ENCODE measurements at places on chromosomes 1 and 21.

GRCh38 chr1:9311029-9311428 is 18.3 kb downstream of the SPSB1 start:
- DNase-seq: no peak

DNA sequence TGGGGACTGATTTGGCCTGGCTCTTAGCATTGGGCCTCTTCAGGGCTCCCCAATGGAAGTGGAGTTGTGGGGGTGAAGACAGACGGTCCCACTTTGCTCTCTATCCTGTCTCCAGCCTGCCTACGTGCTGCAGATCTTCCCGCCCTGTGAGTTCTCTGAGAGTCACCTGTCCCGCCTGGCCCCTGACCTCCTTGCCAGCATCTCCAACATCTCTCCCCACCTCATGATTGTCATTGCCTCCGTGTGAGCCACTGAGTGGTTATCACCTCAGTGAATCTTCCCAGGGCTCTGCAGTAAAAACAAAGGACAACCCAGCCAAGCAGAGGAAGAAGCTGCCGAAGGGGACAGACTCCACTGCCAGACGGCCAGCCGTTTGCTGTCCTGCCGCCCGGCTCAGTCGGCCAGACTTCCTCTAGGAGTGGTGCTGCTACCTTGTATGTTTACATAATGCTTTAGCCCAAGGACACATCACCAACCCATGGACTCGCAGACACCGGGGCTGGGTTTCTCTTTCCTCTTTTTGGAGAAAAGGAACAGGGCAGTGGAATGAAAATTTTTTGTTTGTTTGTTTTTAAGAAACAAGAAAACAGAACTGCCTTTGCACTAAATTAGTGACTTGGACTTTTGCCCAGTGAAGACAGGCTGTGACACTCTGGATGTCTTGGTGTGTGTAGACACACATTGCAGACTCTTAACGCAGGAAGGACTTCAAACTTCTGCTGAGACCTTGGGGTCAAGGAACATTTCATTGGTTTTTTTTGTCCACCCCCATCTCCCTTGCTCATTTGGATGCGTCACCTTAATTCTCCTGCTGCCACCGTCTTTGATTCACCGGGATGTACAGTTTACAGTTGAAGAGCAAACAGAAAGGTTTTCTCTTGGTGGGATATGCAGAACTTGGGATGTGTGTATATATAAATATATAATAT is 36.5 kb downstream of the ZBTB17 start:
- DNase-seq: peak; percentile 25

GRCh38 chr1:193489191-193489590 is 302.8 kb upstream of the B3GALT2 start:
- no peak for DNase-seq

DNA sequence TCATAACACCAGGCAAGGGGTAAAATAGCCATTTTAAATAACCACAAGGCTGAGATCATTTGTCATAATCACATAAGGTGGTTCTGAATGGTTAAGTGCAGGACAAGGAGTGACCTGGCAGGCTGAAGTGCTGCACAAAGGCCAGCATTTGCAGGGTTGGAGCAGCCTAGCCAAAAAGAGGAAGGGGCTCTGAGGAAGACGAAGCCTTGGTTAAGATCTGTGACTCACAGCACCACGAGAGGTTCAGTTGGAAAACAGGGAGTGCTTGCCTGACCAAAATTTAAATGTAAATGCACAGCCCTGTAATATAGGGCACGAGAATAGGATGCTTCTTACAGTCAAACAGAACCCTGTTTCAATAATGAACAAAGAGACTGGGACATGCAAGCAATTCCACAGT is 12.1 kb downstream of the ATP5PF start:
- DNase-seq: no peak

GRCh38 chr1:175525222-175525621 is 218.2 kb downstream of the TNR start:
- no peak for DNase-seq

GRCh38 chr1:158203693-158204457 is 23.2 kb downstream of the CD1D start:
- DNase-seq: no peak

DNA sequence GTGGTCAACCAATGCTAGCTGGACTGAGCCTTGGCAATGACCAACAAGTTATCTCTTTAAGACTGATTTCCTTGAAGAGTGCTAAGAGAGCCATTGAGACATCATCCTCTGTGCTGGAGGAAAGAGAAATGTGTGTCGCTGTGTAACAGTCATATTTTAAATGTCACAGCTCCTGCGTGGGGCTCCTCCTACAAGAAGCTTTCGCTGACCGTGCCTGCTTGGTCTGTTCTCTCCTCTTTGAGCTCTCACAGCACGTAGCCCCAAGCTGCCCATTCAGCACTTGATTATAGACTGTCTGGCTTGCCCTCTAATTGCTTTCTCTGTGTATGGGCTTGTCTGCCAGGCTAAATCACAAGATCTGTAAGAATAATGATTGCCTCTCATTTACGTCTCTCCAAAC is 221.3 kb downstream of the FOXD2 start:
- DNase-seq: no peak

DNA sequence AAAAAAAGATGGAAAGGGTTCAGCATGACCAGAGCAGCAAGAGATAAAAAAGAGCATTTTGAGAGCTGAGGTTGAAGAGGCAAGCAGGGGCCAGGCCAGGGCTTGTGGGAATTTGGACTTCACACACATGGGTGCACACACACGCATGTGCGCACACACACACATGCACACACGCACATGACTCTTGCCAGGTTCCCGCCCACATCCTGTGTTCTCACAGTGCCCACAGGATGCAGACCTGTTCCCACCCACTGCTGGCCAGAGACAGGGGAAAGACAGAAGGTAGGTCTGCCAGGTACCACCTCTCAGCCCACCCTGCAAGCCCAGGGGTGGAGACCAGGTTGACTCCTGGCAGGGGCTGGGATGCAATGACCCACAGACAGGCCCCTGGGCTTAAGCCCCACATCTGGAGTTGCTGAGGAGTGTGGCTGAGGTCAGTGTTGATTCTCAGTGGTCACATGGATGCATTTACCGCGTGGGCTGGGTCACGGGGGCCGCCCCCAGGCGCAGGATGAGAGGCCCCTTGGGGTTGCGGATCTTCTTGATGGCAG is 4.4 kb downstream of the COL16A1 start:
- peak; percentile 41 for DNase-seq

GRCh38 chr1:206098242-206098919 is 18.8 kb downstream of the AVPR1B start:
- DNase-seq: no peak

GRCh38 chr21:46048926-46049889 is 48.7 kb upstream of the COL6A2 start:
- DNase-seq: no peak

DNA sequence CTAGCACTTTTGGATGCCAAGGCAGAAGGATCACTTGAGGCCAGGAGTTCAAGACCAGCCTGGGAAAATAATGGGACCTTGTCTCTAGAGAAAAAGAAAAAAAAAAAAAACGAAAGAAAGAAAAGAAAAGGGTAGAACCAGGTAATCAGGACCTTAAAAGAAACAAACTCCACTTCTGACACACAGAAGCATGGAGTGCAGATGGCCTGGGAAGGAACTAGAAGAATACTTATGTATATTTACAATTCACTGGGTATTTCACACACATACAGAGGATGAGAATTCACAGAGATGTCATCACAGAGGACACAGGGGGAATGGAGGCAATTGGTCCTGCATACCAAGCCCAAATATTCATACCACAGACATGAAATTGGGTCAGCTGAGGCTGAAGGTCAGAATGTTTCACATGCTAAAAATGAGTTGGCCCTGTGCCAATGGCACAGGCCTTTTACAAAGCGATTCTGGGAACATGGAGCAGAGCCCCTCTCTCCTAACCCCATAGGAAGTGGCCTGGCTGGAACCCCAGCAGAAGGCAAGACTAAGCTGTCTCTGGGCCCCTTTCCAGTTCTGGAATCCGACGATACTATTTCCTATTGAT is 4.4 kb downstream of the B4GALT3 start:
- DNase-seq: no peak

DNA sequence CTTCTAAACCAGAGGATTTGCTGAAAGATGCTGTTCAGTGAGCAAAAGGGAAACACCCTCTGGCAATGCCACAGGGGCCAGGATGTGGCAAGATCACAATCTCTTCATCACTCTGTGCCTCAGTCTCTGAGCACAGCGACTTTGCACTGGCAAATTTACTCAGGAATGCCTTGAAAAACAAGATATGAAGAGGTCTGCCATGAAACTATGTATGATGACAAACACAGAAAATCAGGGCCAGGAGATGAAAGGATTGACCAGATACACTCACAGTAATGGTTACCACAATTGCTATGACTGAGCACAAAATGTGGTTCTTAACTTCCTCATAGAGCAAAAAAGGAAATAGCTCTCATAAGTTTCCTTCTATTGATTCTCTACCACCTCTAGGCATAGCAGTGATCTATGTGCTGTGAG is 5.8 kb downstream of the TTC13 start:
- peak; percentile 60 for DNase-seq

- DNase-seq: peak; percentile 50
These were observed 235.2 kb upstream of the IRF2BP2 start for GRCh38 chr1:234845097-234845660.

- DNase-seq: no peak
These were observed 15.3 kb downstream of the DFFB start for GRCh38 chr1:3872546-3872945.

DNA sequence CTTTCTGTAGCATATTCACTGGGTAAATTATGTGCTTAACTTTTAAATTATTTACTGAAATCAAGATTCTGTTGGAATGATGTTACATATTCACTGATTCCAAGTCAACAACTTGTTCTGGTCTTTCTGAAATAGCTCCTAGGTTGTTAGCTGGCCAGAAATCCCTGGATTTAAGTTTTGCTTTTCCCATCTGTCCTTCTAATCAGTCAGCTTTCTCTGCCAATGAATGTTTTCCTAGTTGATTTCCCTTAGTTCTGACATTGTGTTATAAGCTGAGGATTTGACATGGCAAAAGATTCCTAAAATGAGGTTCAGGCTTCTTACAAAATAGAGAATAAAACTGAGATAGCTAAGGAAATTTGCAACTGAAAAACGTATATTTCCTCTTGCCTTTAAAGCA is 1479.6 kb downstream of the MRPL39 start:
- no peak for DNase-seq

GRCh38 chr1:12170263-12170671 is 3.5 kb downstream of the TNFRSF1B start:
- DNase-seq: no peak

GRCh38 chr1:54273092-54273794 is 73.3 kb downstream of the MRPL37 start:
- DNase-seq: no peak

DNA sequence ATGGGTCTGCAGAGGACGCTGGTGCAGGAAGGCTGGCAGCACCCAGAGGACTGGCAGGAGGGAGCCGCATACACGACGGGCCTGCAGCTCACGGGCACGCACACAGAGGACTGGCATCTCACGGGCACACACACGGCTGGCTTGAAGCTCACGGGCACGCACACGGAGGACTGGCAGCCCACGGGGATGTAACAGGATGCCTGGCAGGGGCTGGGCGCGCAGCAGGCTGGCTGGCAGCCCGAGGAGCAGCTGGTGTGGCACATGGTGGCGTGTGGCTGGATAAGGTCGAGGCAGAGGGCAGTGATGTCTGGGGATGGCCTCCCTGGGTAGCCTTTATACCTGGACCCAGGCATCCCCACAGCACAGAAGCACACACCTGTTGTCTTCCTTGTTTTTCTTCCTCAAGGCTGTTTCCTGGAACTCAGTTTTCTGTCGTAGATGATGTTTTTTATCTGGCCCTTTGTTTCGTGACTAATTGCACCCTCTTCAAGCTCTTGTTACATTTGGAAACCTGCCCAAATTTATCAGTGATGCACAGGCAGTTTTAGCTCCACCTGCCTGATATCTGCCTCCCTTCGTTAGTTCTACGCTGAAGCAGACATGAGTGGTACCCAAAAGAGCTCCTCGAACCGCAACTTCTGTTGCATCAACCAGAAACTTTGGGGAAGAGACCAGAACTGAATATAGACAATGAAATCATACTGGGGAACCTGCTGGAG is at the start of gene KRTAP12-1:
KRTAP12-1 (minus strand) TSS at position 303 of the 719 bp plus-strand sequence; CDS start at position 263, 40 bp downstream.
- no peak for DNase-seq

DNA sequence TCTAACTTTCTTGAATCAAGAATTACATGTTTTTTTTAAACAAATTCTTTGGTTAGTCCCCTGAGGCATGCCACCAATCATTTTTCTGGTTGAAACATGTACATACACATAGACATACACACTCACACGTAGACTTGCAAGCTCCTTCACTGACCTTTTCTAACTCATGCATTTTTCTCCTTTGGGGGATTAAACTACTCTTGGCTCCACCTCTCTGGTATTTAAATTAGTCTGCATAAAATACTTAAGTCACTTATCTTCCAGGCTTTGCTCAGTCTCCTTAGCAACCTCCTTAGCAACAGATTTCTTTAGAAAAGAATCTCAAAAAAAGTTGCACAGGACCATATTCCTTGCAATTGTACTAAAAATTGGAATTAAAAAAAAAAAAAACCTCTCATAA is 440.9 kb upstream of the LRRC7 start:
- no peak for DNase-seq

- no peak for DNase-seq
These were observed 195.4 kb upstream of the FGGY start for GRCh38 chr1:59101518-59101917.

- no peak for DNase-seq
These were observed 229.2 kb downstream of the PTGER3 start for GRCh38 chr1:70818401-70818800.

DNA sequence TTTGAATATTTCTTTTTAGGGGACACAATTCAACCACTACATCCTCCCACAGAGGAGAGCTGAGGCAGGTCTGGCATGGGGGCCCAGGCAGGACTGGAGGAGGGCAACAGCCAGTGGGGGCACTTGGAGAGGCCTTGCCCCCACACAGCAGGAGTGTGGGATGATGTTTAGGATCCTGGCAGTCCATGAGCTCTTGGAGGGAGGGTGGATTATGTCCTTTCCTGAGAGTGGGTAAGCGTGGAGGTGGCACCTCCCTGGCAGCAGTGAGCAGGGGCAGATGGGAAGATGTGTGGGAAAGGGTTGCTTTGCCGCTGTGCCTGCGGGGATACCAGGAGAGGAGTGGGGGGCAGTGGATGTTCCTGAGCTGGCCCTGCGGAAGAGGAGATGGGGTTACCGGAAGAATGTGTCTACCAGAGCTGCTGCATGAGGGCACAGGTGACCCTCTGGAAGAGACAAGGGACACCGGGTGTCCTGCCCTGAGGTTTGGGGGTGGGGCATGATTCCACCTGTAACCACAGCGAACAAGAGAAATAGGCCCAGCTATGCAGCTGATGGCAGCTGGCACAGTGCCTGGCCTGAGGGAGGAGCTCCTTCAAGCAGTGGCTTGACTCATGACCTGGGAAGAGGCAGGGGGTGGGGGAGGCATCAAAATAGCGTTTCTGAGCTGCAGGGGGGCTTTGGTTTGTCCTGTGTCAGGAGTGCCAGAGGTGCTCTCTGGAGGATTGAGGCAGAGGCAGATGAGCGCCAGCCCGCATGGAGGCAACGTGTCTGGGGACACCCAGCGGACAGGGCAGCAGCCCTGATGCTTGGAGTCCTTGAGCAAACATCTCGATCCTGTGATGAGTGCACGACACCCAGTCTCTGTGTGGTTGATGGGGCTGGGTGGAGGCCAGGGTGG is 123.9 kb upstream of the TMPRSS2 start:
- no peak for DNase-seq

All from activated T-cell treated with anti-CD3 and anti-CD28 coated beads, Interleukin-2, amount 50 U/mL, for 48 hours (primary cell).